ENCODE measurements at places on chromosomes 6 and 20.

GRCh38 chr6:11248974-11249761 lies 16.7 kb upstream of the NEDD9 start:
- DNase-seq: no peak

DNA sequence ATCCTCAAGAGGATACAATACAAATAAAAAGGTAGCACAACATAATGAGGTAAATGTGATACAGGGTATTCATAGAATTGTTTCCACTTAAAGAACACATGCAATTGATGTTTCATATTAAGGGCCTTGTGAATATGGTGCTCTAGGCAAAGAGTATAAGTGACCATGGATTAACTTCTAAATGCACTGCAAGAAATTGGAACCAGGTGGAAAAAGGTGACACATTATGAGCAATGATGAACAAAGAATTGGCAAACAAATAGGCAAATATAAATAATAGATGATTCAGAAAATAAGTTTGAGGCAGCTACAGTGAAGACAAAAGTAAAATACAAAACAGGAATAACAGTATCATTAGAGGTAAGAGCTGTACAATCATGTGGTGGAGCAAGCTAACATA lies 192.0 kb downstream of the GRIK2 start:
- DNase-seq: no peak

DNA sequence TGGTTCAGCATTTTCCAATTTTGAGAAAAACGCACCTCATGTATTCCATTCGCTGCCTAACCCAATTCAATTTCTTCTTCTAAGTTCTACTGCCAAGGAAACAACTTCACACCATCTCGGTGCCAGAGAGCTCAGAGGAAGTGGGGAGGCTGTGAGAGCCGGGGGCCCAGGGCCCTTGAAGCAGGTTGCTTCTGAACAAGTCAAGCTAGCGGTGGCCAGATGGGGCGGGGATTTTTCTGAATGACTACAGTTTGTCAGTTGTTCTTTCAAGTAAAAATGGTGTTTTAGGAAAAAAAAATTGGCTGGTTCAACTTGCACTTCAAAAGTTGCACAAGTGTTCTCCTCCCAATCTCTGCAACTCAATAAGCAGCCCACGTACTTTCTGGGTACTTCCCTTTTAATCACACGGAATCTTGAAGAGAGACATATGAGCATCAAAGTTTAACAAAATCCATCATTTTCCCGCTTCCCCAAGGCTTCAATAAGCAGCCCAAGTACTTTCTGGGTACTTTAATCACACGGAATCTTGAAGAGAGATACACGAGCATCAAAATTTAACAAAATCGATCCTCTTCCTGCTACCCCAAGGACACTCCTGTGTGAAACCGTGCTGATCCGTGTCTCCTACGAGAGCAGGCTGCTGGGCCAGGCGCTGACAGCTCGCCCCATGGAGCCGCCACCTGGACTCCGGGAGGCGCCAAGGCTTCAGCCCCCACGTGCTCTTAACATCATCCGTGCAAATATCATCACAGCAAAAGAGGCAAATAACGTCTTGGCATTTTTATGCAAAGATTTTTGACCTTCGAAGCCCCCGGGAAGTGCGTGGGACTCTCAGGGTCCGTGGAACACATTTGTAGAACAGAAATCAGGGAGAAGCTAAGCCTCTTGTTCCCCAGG lies 186.7 kb upstream of the PDE10A start:
- DNase-seq: no peak

- DNase-seq: no peak
Measured at GRCh38 chr6:18712595-18712994, 325.4 kb downstream of the RNF144B start.

DNA sequence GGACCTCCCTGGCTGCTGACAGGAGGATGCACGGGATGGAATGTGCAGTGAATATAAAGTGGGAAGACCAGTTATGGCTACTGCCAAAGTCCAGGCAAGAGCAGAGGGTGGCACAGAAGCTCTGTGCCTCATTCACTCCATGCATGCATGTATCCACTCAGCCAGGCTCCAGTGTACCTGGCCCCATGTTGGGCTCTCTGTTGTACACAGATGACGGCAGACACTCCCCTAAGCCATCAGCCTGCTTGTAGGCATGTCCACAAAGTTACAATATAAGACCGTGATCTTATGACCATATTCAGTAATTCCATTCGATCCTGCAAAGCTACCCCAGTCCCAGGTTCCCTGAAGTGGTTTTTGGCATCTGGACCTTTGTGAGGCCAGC lies 116.8 kb downstream of the PREX1 start:
- DNase-seq: no peak

DNA sequence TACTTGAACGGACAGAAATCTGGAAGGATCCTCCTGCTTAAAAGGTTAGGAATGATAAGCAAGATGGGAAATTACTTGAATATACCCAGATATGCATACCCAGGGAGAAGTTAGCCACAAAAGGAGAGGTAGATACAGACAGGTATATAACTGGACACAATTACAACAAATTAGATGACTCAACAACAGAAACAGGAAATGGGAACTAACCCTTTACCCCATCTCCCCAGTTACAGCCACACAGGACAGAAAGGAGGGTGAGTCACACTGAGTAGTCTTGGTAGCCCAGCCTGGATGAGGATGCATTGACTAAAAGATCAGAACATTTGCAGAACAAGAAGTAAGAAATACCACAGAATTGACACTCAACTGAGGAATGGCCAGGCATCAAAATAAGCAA lies 61.2 kb downstream of the C6orf52 start:
- no peak for DNase-seq

All from T-helper 22 cell (primary cell).